ENCODE measurements at places on chromosomes 6 and 20.

DNA sequence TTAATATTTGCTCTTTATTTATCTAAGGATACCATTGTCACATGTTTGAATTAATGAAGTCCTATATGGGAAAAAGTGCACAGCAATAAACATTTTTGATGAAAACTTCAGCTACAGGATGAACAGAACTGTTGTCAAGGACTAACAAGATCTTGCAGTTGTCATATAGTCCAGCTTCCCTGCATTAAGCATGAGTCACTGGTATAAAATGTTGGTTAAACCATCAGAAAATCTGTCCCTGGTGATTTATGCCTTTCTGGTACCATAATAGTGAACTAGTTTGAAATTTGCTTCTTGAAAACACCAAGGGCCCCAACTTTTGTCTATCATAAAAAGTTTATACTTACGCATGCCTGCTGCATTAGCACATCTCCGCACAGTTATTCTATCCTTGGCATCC lies 60.4 kb upstream of the RSPO3 start:
- no peak for DNase-seq

DNA sequence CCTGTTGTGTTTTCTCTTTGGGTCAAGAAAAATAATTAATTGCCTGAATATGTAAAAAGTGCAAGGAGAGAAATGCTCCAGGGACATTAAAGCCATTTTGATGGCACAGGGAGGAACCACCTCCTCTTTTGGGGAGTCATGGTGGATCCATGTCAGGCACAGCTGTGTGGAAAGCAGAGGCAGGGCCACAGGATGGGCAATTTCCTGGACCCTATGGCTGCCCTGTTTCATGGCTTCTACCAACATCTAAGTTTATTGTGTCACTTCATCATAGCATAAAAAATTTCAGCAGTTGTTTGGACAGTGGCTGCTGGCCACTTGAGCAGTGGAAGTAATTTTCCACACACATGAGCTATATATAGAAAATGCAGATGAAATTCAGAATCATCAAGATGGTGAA lies 238.2 kb downstream of the SYNE1 start:
- no peak for DNase-seq

GRCh38 chr20:58001946-58002345 lies 226.5 kb downstream of the ANKRD60 start:
- no peak for DNase-seq

GRCh38 chr6:103908898-103909297 lies 950.8 kb downstream of the HACE1 start:
- DNase-seq, result no peak

DNA sequence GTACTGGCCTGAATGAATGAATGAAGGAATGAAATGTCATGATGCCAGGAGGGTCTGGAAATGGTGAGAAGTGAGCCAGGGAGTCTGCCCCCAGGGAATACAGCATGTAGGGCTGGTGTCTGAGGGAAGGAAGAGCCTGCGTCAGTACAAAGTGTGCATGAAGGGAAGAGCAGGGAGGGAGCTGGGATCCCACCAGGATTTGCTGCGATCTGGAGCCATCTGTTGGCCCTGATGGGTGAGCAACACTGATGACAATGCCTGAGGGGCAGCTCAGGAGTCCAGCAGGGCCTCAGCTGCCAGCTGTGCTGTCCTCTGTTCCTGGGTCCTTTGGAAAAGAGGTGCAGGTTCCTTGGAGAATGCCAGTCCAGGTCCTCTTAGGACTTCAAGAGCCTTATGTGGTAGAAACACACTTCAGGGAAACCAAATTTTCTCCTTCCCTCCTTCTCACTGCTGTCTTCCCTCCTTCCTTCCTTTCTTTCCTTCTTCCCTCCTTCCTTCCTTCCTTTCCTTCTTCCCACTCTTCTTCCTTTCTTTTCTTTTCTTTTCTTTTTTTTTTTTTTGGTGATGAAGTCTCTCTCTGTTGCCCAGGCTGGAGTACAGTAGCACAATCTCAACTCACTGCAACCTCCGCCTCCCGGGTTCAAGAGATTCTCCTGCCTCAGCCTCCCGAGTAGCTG lies 11.5 kb downstream of the BPI start:
- no peak for DNase-seq

GRCh38 chr6:34154668-34155447 lies 9.0 kb upstream of the GRM4 start:
- DNase-seq, result no peak

DNA sequence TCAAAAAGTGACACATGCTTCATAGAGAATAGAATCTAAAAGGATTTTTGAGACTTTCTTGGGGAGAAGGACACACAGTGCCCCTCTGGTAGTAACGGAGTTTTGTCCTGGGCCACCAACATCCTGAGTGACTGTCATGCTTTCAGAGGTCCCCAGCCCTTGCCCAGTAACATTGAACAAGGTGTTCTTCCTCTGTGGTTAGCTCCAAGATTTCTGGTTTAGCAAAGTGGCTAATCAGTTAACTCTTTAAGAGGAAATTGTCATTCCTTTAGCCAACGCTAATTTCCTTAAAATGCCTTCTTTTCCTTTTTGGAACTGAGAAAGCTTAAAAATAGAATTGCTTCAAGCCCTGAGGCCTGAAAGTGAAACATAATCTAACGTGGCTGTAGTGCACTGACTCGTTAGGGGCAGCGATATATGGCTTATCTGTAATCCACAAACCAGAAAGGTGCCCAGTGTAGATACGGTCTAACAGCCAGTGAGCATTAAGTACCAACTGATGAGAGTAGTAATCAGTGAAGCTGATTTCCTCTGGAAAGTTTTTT lies 7.8 kb downstream of the E2F3 start:
- no peak for DNase-seq

- no peak for DNase-seq
These were observed 1092.0 kb upstream of the MAP3K7 start for GRCh38 chr6:91678679-91679446.

GRCh38 chr6:75117701-75118100 lies 88.2 kb downstream of the COL12A1 start:
- DNase-seq, result no peak

GRCh38 chr20:952196-952795 lies 36.2 kb upstream of the ANGPT4 start:
- no peak for DNase-seq

GRCh38 chr6:135438907-135439535 lies 58.5 kb downstream of the AHI1 start:
- DNase-seq, result no peak

DNA sequence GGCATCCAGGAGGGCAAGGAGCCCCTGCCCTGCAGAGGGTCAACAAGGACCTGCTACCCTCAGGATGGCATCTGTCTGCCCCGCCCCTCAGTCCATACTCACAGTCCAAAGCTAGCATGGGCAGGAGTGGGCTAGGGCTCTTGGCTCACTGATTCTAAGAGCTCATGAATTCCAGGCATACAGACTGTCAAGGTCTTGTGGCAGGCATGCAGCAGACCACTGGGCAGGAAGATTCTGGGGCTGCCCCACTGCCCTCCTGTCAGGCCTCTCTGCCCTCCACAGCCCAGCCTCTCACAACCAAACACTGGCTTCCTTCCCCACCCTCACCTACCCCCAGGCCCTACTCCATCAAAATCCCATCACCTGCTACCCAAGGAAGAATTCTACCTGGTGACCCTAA lies 5.6 kb upstream of the SLC4A11 start:
- no peak for DNase-seq

DNA sequence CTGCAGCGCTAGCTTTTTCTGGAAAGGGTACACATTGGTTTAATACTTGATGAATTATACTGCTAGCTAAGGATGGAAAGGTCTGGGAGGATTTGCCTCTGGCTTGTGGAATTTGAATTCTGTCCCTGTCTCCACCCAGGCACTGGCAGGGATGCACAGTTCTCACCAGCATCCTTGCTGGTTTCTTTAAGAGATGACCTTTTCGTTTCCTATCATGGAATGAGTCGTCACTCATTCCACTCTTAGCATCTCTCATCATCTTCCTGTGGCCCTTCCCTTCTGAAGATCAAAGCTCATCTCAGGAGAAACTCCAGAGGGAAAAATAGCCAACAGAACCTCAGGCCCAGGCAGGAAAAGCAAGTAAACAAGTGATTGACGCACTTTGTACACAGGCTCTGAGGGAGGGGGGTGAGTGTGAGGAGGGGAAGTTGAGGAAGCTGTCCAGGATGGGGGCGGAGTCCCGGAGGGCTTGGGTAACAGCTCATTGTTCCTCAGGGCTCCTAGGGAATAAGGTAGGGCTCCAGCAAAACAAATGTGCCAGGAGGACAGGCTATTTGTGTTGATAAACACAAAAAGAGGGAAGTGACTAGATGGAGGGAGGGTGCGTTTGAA lies 25.7 kb upstream of the SAYSD1 start:
- no peak for DNase-seq
